ENCODE measurements at places on chromosomes 13 and 19. TPM values are rescaled to one million over a fixed set of nuclear protein-coding genes. Genes with fewer than 3 reads are reported as not detected.

The ZNF90 gene
- total RNA-seq, result 1.6 TPM

The RXFP2 gene
- not detected for total RNA-seq

The PEX11G gene
- total RNA-seq, result 5.5 TPM

The GNG7 gene
- total RNA-seq, result not detected

The DCT gene
- not detected for total RNA-seq

The CYP2B6 gene
- not detected for total RNA-seq

The RNF113B gene
- not detected for total RNA-seq

The SBK3 gene
- not detected for total RNA-seq

The SYNE4 gene
- 1.4 TPM for total RNA-seq

The NTF4 gene
- total RNA-seq, result 5.7 TPM

The ZNF561 gene
- 20.6 TPM for total RNA-seq

The MTMR6 gene
- 20.3 TPM for total RNA-seq

The ICAM4 gene
- total RNA-seq, result 0.08 TPM

The PTPRS gene
- total RNA-seq, result 29.7 TPM

The KCNRG gene
- 0.23 TPM for total RNA-seq

The ZNF426 gene
- 5.3 TPM for total RNA-seq

The NLRP8 gene
- total RNA-seq, result not detected

The CCDC70 gene
- not detected for total RNA-seq

The B3GNT3 gene
- 13.7 TPM for total RNA-seq

The MRI1 gene
- total RNA-seq, result 38.2 TPM

The FUT2 gene
- 1.4 TPM for total RNA-seq

The APC2 gene
- total RNA-seq, result 0.08 TPM

The SHISA7 gene
- not detected for total RNA-seq

The ATCAY gene
- total RNA-seq, result not detected

The ZNF99 gene
- not detected for total RNA-seq

The ZNF506 gene
- total RNA-seq, result 10.6 TPM

The TEX29 gene
- total RNA-seq, result not detected

The IL17D gene
- total RNA-seq, result 0.16 TPM

The PABPC3 gene
- not detected for total RNA-seq

The ISOC2 gene
- 132 TPM for total RNA-seq

The KIR2DL4 gene
- total RNA-seq, result not detected

The PSG5 gene
- total RNA-seq, result not detected

The ZNF737 gene
- total RNA-seq, result 8.6 TPM

The DNAJC3 gene
- total RNA-seq, result 49.4 TPM

The NLRP11 gene
- total RNA-seq, result not detected

The LRRC4B gene
- not detected for total RNA-seq

The ZNF823 gene
- total RNA-seq, result 3.0 TPM

The FPR2 gene
- not detected for total RNA-seq

The SKA3 gene
- 17.9 TPM for total RNA-seq

The REEP6 gene
- total RNA-seq, result 2.7 TPM

The CGB5 gene
- total RNA-seq, result not detected

The TMEM145 gene
- total RNA-seq, result not detected

The URAD gene
- total RNA-seq, result not detected

The CEACAM16 gene
- total RNA-seq, result not detected

The ZAR1L gene
- not detected for total RNA-seq

The LYPD5 gene
- 4.1 TPM for total RNA-seq

The KIR2DL1 gene
- total RNA-seq, result not detected

The LIPE gene
- total RNA-seq, result 23.8 TPM

The CYP4F2 gene
- 0.04 TPM for total RNA-seq

The THSD8 gene
- total RNA-seq, result not detected

The RSPH6A gene
- total RNA-seq, result not detected

The KCNN4 gene
- 9.2 TPM for total RNA-seq

The OR7D2 gene
- not detected for total RNA-seq

The RCBTB1 gene
- total RNA-seq, result 18.0 TPM

The KLK7 gene
- total RNA-seq, result 3.5 TPM

The CLEC4M gene
- not detected for total RNA-seq

All from hair follicular keratinocyte (primary cell).